ENCODE measurements at places on chromosomes 16 and 17.

DNA sequence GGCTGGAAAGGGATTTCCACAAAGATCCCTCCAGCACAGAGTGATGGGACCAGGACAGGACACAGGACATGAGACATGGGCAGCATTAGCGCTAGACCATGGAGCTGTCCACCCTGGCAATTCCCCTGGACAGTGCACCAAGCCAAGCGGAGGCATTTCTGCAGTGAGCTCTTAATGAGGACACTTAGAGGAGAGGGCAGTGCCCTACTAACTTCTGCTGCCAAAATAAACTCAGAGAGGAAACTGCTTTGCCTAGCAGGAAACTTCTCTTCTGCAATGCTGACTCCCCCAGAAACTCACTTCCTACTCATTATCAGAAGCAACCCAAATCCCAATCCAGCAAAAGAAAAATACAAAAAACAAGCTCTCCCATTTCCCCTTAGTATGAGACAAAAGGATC, 119.2 kb downstream of the HS3ST2 start:
- no peak for DNase-seq

DNA sequence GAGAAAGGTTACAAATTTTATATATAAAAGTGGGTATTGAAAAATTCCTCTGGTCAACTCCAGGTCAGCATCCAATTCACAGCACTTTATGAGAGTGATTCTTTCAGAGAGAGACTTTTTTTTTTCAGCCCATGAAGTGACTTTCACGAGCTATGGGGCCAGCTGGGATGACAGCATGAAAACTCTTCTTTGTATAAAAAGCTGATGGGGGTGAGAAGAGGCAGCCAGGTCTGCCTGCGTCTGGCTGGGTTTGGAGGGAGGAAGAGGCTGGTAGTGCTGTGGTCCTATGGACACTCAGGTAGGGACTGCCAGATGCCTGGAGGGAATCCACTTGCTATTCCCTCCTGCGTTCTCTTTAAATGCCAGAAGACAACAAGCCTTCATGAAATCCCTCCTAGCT, 250.6 kb downstream of the UTP18 start:
- no peak for DNase-seq

DNA sequence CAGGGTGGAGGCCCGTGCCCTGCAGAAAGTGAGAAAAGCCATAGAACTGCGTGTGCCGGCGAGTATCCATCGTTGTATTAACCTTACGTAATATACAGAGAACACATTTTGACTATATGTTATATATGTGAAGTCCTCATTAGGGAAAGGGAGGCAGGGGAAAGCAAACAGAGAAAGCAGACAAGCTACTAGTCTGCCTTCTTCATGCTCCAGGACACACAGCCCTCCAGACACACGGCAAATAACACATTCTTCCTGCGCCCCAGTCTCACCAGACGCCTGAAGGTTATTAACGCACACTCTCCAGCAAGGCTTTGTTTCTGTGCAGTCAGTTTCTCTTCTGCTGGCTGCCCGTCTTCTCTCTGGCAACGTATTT, 28.8 kb downstream of the PRDM7 start:
- no peak for DNase-seq

DNA sequence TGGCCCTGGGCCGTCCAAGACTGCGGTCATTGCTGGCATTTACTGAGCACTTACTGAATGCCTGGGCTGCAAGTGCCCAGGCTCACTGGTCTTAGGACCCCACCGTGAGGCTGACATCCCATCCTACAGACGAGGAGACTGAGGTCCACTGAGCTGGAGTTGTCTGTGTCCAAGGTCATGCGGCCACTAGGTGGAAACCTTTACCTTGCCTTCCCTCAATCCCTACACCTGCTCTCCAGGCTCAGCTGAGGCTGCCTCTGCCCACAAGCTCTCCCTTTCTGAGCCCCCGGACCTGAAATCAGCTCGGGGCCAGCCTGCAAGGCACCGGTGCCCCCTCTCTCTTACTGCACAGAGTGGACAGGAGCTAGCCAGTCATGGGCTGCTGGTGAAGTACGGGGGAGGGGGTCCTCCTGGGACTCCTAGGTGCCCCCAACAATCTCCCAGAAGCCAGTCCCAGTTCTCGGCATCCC, 1.5 kb downstream of the CASKIN1 start:
- peak; percentile 71 for DNase-seq

- no peak for DNase-seq
These were observed 25.9 kb downstream of the GRIN2C start for GRCh38 chr17:74833501-74834377.

- DNase-seq = no peak
These were observed 19.4 kb downstream of the TMIGD1 start for GRCh38 chr17:30314474-30314873.

- no peak for DNase-seq
These were observed 103.2 kb upstream of the SDK2 start for GRCh38 chr17:73747221-73748002.

DNA sequence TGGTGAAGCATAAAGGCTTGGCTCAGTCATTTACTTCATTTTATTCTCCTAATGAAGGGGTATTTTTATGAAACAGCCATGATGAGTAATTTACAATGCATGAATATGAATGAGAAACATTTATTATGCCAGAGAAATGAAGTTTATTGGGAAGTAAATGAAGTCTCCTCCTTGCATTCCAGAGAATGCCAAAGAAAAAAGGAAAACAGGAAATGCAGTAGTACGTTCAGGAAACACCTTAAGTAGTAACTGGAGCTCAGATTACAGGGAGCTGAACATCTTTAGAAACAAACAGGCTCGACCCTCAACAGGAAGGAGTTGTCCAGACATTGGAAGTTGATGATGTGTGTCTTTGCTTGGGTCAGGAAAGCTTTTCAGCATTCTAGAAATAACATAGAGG, 4.6 kb downstream of the KRT34 start:
- no peak for DNase-seq

DNA sequence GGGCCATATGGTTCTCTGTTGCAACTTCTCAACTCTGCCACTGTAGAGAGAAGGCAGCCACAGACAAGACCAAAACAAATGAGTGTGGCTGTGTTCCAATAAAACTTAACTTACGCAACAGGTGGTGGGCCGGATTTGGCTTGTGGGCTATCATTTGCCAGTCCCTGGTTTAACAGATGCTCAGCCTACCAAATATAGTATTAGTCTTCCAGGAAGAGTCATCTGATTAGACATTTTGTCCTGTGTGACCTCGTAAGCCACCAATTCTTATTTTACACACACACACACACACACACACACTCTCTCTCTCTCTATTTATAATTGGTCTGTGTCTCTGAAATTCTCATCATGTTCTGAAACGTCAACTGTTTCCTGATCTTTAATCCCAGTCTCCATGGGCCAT, 245.9 kb downstream of the XYLT1 start:
- DNase-seq = peak; percentile 45

All from small intestine (tissue), 16 donors.